ENCODE measurements at places on chromosomes 11 and 22. TPM values are rescaled to one million over a fixed set of nuclear protein-coding genes. Genes with fewer than 3 reads are reported as not detected.

DNA sequence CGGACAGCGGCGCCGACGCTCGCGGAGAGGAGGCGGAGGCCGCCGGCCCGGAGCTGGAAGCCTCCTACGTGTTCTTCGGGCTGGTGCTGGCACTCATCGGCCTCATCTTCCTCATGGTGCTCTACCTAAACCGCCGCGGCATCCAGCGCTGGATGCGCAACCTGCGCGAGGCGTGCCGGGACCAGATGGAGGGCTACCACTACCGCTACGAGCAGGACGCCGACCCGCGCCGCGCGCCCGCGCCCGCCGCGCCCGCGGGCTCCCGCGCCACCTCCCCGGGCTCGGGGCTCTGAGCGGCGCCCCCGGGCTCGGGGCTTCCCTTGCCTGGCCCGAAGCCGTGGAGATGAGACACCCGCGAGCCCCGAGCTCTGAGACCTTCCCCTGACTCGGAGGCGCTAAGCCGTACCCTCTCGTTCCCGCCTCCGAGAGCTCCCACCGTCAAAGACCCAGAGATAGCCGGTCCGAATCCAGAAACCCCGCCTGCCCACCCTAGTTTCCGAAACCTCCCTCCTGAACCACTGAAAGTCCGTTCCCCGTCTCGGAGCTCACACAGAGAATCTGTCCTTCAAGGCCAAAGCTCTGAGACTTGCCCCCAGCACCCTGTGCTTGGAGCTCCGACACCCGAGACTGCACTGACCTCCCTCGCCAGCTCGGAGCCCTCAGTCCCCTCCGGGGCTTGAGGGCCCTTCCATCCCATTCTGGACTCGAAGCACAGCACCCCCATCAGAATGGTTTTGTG lies 1.5 kb downstream of the TPBGL start:
- H3K36me3 ChIP-seq: no peaks in the 10 kb centered on the region
- DNase-seq: peak; percentile 32
- H3K4me1 ChIP-seq: peaks cover 5% of the 10 kb centered on the region
- H3K27ac ChIP-seq: no peak overlapping the region

GRCh38 chr11:118009864-118010737 lies 23.9 kb downstream of the IL10RA start:
- no peak overlapping the region for H3K27ac ChIP-seq
- no peaks in the 10 kb centered on the region for H3K36me3 ChIP-seq
- peaks cover 2% of the 10 kb centered on the region for H3K27me3 ChIP-seq
- no peaks in the 10 kb centered on the region for H3K4me1 ChIP-seq
- DNase-seq: no peak

DNA sequence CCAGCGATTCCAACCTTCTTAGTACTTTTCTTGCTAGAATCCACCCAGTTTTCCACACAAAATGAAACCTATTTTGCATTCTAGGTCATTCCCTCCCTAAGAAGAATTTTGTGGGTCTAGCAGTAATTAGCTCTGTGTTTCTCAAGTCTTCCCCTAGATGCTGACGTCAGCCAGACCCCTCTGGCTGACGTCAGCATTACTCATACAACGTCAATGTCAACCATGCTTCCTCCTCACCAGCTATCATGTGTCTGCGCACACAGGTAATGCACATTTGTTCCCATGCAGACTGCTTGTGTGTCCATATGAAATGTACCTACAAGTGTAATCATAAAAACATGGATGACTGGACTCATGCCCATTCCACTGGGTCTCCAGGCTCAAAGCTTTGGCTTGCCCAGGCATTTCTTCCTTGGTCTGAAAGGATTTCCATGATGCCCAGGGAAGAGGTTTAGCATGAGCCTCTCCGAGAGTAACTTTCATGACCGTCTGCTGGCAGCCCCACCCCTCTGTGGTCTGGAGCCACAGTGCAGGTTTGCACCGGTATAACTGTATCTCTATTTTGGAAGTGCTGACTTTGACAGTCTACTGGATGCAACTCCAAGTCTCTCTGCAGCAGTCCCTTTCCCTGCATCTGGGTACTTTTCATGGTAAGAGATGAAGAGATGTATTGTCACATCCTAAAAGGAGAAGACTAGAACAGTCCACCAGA lies 58.6 kb downstream of the DSCAML1 start:
- peaks cover 2% of the 10 kb centered on the region for H3K4me1 ChIP-seq
- no peak overlapping the region for H3K27ac ChIP-seq
- no peak overlapping the region for H3K4me3 ChIP-seq
- H3K36me3 ChIP-seq: no peaks in the 10 kb centered on the region
- H3K27me3 ChIP-seq: no peaks in the 10 kb centered on the region

GRCh38 chr11:119319136-119319699 lies 2.3 kb upstream of the MCAM start:
- peaks cover 15% of the 10 kb centered on the region for H3K4me1 ChIP-seq
- peaks cover 9% of the 10 kb centered on the region for H3K27me3 ChIP-seq
- no peak overlapping the region for H3K27ac ChIP-seq

- H3K4me1 ChIP-seq: peaks cover 2% of the 10 kb centered on the region
- H3K36me3 ChIP-seq: no peaks in the 10 kb centered on the region
- H3K4me3 ChIP-seq: no peak overlapping the region
- H3K27me3 ChIP-seq: no peaks in the 10 kb centered on the region
- peak; percentile 33 for DNase-seq
- no peak overlapping the region for H3K27ac ChIP-seq
Measured at GRCh38 chr11:108871152-108871551, 206.3 kb downstream of the DDX10 start.

DNA sequence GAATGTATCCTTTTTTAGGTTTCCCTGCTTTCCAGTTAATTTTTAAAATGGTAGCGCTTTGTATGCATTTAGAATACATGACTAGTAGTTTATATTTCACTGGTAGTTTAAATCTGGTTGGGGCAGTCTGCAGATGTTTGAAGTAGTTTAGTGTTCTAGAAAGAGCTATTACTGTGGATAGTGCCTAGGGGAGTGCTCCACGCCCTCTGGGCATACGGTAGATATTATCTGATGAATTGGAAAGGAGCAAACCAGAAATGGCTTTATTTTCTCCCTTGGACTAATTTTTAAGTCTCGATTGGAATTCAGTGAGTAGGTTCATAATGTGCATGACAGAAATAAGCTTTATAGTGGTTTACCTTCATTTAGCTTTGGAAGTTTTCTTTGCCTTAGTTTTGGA lies 86.4 kb upstream of the BIRC3 start:
- H3K4me3 ChIP-seq: no peak overlapping the region
- no peaks in the 10 kb centered on the region for H3K4me1 ChIP-seq
- no peak for DNase-seq
- no peak overlapping the region for H3K27ac ChIP-seq
- peaks cover 2% of the 10 kb centered on the region for H3K36me3 ChIP-seq
- no peaks in the 10 kb centered on the region for H3K27me3 ChIP-seq

- H3K4me1 ChIP-seq: peaks cover 11% of the 10 kb centered on the region
- H3K27me3 ChIP-seq: no peaks in the 10 kb centered on the region
- no peaks in the 10 kb centered on the region for H3K36me3 ChIP-seq
- H3K27ac ChIP-seq: no peak overlapping the region
- no peak for DNase-seq
- H3K4me3 ChIP-seq: no peak overlapping the region
Measured at GRCh38 chr22:28907311-28908008, 24.1 kb downstream of the ZNRF3 start.

GRCh38 chr11:85801527-85801926 lies 9.4 kb downstream of the SYTL2 start:
- peaks cover 2% of the 10 kb centered on the region for H3K4me1 ChIP-seq
- no peak for DNase-seq
- H3K36me3 ChIP-seq: no peaks in the 10 kb centered on the region
- no peak overlapping the region for H3K4me3 ChIP-seq
- H3K27me3 ChIP-seq: no peaks in the 10 kb centered on the region
- no peak overlapping the region for H3K27ac ChIP-seq

DNA sequence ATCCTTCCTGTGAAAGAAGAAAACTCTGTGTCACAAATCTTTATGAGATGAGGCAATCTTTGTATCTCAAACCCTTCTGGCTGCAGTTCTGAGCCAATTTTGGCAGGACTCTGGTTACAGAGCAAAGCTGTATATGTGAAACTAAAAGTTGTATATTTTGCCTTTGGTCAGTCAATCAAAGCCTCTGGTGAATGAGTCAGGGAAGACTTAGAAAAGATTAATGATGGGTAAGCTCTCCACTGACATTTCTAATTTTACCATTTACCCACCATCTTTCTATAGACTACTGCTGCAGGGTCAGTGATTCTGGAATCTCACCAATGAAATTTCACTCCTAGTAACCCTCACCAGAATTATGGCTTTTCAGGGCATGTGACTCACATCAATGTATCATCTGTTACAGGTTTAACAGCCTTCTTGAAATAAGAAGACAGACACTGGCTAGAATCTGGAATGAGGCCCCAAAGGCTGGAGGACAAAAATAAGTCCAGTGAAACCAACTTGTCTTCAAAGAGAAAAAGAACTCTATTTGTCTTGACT lies 43.3 kb downstream of the USP35 start:
- DNase-seq: no peak
- H3K36me3 ChIP-seq: no peaks in the 10 kb centered on the region
- H3K4me1 ChIP-seq: peaks cover 2% of the 10 kb centered on the region
- H3K27me3 ChIP-seq: no peaks in the 10 kb centered on the region
- no peak overlapping the region for H3K27ac ChIP-seq

DNA sequence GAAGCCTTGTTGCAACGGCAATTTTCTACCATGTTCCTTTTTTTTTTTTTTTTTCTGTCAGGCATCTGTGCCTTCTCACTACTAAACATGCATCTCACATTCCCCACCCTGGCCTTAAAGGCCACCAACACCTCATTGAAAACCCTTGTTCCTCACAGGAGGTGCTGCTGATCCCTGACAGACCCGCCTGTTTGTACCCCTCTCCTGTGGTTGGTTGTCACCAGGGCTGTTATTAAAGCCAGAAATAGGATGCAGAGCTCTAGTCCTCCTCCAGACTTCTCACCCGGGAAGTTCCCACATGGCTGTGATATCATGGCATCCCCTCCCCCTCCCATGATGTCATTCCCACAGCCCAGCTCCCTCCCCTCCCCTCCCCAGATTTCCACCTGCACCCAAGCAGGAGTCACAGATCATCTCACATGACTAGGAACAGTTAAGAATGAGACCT lies 302.8 kb upstream of the NCAM1 start:
- no peak overlapping the region for H3K27ac ChIP-seq
- no peaks in the 10 kb centered on the region for H3K36me3 ChIP-seq

GRCh38 chr22:23682827-23683355 lies 7.9 kb upstream of the RGL4 start:
- no peak overlapping the region for H3K4me3 ChIP-seq
- peaks cover 13% of the 10 kb centered on the region for H3K36me3 ChIP-seq
- H3K27me3 ChIP-seq: no peaks in the 10 kb centered on the region
- no peak for DNase-seq

DNA sequence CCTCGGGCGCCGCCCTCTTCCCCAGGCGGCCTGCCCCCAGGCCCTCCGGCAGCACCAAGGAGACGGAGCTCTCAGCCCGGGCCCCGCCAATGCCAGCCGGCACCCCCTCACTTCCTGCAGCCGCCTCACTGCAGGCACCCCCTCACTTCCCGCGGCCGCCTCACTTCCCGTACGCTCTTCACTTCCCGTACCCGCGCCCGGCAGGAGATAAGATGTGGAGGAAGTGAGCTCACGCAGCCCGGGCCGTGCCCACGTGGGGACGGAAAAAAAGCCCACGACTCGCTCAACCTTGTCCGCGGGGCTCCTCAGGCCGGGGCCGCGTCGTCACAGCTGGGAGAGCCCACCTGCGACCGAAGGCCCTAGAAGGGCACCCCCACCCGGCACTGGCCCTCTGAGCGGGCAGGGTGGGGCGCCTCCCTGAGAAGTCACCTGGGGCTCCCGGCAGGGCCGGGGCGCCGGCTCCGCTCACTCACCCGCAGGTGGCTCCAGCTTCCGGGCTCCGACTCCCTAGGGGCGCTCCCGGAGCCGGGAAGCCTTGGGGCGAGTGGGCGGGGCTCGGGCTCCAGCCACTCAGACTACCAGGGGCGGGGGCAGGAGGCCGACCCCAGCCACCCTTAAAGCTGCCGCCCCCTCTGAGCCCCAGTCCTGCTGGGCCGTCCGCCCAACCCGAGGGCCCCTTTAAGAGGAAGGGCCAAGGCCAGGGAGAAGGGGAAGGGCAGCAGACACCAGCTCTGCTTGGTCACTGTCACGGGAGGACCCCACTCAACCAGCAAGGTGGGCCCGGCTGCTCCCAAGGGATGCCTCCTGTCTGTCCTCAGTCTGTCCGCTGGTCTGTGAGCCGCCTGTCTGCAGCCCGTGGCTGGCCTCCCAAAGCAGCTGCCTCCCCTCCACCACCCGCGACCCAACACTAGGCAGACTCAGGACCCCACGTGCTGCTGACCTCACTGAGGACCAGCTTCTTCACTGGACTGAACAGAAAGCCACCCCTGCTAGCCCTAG lies 31.4 kb downstream of the PISD start:
- H3K27ac ChIP-seq: no peak overlapping the region
- no peaks in the 10 kb centered on the region for H3K4me1 ChIP-seq
- peak; percentile 90 for DNase-seq
- H3K36me3 ChIP-seq: no peaks in the 10 kb centered on the region

The UBQLNL gene
- not detected for total RNA-seq

The CCDC73 gene
- not detected for total RNA-seq

The ANO5 gene
- 3.7 TPM for total RNA-seq

The SORL1 gene
- total RNA-seq: 64.4 TPM

The NUCB2 gene
- total RNA-seq: 33.0 TPM

The USH1C gene
- 1.5 TPM for total RNA-seq

Data from H9 (cell line).